ENCODE measurements at places on chromosomes 7 and 10.
A peak's percentile ranks its signal among the peaks of the same experiment; 100 is the strongest.

GRCh38 chr10:101644002-101644401 lies 51.0 kb downstream of the FBXW4 start:
- no peak for DNase-seq

- peak; percentile 23 for DNase-seq
Observed at GRCh38 chr10:109919220-109919619, 4.1 kb downstream of the XPNPEP1 start.

GRCh38 chr7:43569424-43569823 lies 13.5 kb upstream of the STK17A start:
- no peak for DNase-seq

DNA sequence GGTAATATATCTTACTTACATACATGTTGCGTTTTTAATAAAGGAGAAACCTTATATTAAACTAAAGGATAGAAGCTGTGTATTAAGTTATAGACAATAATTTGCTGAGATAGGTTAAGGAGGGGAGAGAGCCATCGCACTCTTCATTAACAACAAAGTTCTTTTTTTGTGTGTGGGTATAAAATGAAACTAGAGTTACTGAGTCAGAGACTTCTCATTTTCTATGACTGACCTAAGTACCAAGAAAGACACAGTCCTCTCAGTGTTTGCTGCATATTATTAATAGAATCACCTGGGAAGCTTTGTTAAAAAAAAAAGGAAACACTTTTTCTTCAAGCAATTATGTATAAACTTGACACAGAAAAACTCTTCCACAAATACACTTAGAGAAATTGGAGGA lies 31.4 kb downstream of the FEZF1 start:
- no peak for DNase-seq

DNA sequence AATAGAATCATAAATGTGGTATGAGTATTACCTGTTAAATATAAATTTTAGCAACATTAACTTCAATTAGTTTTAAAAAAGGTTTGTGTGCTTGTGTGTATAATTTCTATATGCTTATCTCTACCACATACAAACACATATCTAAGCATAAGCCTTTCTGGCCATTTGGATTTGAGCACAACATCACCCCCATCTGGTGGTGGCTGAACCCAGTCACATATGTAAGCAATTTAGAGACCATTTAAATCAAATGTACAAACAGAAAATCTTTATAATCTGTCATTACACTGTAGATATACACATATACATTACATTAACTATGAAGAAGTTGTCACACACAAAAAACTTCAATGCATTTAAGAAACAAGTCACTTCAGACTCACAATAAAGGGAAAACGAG lies 31.7 kb downstream of the GPR22 start:
- DNase-seq, result peak; percentile 4

DNA sequence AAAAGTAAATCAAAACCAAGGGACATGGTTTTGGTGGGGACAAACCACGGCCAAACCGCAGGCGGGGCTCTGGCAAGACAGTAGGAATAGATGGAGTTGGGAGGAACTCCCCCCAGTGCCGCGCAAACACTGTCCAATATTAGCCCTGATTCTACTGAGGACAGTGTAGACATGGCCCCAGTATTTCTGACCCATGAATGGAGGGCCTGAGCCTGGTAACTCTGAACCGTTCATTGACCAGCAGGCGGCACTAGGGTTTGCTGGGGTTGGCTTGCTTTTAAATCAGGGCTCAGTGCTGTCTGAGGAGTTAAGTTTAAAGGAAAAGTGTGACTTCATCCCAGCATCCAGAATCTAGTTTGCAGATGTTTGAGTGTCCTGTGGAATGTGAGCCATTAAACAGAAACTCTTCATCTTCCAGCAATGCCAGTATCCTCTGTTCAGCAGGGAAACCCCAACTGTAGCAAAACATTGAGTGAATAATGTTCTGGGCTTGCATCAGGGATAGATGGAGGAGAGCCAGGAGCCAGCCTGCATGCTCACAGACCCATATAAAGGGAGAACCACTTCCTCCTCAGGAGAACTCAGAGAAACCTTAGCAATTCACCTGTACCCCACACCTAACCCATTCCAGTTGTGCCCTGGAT lies 147.4 kb upstream of the PRSS58 start:
- DNase-seq, result no peak

DNA sequence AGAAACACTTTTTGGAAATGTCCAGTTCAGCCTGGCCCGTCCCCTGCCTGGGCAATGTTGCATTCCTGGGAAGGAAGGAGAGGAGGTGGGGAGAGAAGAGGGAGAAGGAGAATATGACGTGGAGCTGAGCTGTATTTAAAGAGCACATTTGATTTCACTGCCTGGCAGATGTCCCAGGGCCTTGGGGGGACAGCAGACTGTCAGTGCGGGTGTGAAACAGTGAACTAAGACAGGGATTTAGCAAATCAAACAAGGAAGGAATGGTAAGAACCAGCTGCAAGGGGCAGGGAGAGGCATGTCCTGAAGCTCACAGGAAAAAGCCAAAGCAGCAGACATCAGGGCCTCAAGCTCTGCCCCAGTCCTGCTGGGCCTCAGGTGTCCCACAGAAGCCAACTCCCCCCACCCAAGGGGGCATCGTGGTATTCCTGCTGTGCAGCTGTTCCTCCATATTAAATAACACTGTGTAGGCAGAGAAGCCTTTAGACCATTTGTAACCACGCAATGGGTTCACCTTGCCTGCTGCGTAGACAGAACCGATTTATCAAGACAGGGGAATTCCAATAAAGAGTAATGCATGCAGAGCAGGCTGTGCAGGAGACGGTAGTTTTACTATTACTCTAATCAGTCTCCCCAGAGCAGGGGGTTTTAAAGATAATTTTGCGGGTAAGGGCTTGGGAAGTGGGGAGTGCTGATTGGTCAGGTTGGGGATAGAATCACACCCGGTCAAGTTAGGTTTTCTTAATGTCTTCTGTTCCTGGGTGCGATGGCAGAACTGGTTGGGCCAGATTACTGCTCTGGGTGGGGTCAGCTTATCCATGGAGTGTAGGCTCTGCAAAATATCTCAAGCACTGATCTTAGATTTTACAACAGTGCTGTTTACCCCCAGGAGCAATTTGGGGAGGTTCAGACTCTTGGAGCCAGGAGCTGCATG lies 18.3 kb downstream of the LEP start:
- DNase-seq, result no peak

- peak; percentile 76 for DNase-seq
Observed at GRCh38 chr10:79374312-79375191, 27.3 kb downstream of the PPIF start.

DNA sequence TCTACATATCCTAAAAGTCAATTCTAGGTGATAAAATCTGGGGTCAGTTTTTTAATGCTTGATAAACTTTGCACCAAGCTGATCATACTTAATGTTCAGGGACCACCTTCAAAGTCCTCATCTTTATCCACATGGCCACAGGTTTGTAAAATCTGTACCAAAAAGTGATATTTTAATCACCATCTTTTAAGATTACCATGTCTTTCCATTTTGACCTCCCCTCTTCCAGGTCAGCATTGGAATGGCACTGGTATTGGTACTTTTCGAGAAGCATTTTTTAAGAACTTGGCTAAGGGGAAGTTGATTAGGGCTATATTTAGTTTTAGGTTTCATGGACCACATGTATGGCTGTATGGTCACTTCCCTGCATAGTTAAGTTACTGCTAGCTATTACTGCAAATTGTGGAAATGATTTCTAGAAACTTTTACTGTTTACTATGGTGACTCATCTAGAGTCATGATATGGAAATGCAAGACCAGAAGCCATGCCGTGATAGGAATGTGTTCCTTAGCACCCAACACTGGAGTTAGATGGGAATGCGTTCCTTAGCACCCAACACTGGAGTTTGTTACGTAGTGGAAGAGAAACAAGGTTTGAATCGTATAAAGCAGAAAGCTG lies 50.8 kb upstream of the ABLIM1 start:
- no peak for DNase-seq

DNA sequence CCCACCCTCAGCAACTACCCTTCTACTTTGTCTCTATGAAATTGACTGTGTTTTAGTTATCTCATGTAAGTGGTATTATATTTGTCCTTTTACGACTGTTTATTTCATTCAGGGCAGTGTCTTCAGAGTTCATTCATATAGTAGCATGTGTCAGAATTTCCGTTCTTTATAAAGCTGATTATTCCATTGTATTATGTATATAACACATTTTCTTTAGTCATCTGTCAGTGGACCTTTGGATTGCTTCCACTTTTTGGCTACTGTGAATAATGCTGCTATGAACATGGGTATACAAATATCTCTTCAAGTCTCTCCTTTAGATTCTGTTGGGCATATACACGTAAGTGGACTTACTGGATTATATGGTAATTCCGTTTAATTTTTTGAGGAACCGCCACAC lies 14.5 kb downstream of the SLF2 start:
- DNase-seq, result no peak
